Fibroblast of villous mesenchyme (primary cell): ENCODE measurements at places on chromosomes 16 and 17. TPM values are rescaled to one million over a fixed set of nuclear protein-coding genes. Genes with fewer than 3 reads are reported as not detected.

COG7 gene
- total RNA-seq, result 23.5 and 29.4 TPM in 2 replicates

SLC52A1 gene
- total RNA-seq, result under 0.01 and 0.43 TPM in 2 replicates

SGSH gene
- 12.1 and 15.5 TPM in 2 replicates for total RNA-seq

TLE7 gene
- not detected in 2 replicates for total RNA-seq

FAM171A2 gene
- total RNA-seq, result 0.86 and 2.6 TPM in 2 replicates

EIF5A gene
- total RNA-seq, result 607 and 641 TPM in 2 replicates

DPEP2NB gene
- total RNA-seq, result under 0.01 TPM in 1 of 2 replicates, not detected in the other

USH1G gene
- total RNA-seq, result not detected in 2 replicates
